ENCODE measurements at places on chromosomes 2 and 18.

- DNase-seq, result no peak
Observed at GRCh38 chr18:32629981-32630700, 142.7 kb downstream of the KLHL14 start.

DNA sequence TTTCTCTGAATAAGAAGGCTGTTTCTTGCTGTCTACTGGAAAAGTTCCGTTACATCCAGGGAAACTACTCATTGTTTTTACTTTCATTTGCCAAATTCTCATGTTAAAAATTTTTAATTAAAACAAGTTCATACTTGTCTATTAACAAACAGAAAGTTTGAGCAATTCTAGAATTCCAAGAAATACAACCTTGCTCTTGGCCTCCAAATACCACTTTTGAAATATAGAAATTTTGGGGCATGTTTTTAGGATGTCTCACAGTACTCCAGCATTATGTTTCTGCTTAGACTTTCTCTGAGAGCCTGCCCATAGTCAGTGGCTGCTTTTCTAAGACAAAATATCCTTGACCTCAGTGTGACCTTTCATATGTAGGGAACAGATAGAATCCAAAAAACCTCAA lies 228.7 kb upstream of the RND3 start:
- no peak for DNase-seq

GRCh38 chr18:5969989-5970403 lies 74.7 kb upstream of the TMEM200C start:
- DNase-seq, result no peak

DNA sequence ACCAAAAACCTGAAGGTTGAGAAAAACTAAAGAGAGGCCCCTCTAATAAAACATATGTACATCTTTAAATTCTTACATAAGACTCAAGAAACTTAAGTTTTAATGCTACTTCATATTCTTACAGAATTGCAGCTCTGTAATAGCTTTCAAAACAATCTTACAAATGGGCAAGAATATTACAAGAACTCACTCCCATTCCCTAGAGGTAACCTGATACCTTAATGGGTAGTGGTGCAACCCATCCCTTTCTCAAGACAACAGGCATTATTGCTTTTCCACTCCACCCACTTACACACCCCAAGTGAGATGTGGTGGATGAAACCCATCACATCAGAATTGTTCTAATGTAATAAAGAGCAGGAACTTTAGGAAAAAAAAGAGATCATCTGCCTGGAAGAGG lies 103.7 kb downstream of the RBMS1 start:
- no peak for DNase-seq

GRCh38 chr2:138689705-138690104 lies 90.5 kb downstream of the NXPH2 start:
- no peak for DNase-seq

GRCh38 chr2:180336550-180336949 lies 329.5 kb upstream of the CWC22 start:
- DNase-seq, result no peak

DNA sequence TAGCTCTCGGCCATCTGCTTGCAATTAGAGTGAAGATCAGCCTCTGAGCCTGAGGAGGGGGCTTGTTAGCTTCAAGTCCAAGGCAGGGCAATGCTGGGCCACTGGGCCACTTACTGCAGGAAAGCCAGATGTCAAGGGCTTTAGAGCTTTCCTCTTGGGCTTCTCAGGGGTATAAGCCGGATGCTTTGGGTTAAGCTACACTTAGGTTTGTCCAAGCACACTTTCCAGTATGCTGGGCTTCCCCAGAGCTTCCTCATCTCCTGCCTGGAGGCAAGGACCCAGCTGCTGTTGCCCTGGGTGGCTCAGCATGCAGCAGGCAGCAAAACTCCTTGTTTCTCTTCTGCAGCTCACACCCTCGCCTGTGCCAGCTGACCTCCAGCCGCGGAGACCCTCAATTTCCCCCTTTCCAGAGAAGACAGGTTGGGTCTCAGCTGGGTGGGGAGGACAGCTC lies 29.0 kb upstream of the ATOH8 start:
- DNase-seq, result no peak
